ENCODE measurements at places on chromosomes 11 and 22.

GRCh38 chr11:116454951-116455350, 317.8 kb downstream of the BUD13 start:
- no peak for DNase-seq

GRCh38 chr11:111797145-111797581, 31.0 kb upstream of the PPP2R1B start:
- no peak for DNase-seq

GRCh38 chr22:29503811-29504372, 23.9 kb downstream of the NEFH start:
- peak; percentile 21 for DNase-seq

DNA sequence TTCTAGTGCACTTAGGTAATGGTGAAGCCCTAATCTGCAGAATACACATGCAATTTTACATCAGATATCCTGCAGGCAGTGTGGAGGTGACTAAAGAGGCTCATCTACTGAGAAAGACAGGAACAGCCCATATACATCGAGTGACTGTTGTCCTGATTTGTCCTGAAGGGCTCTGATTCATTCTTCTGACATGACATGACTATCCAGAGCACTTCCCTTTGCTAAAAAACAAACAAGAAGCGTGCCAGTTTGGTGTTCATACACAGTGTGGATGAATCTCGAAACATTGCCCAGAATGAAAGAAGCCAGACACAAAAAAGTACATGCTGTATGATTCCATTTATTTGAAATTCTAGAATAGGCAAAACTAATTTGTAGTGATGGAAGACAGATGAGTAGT, 48.0 kb upstream of the AMPD3 start:
- no peak for DNase-seq

DNA sequence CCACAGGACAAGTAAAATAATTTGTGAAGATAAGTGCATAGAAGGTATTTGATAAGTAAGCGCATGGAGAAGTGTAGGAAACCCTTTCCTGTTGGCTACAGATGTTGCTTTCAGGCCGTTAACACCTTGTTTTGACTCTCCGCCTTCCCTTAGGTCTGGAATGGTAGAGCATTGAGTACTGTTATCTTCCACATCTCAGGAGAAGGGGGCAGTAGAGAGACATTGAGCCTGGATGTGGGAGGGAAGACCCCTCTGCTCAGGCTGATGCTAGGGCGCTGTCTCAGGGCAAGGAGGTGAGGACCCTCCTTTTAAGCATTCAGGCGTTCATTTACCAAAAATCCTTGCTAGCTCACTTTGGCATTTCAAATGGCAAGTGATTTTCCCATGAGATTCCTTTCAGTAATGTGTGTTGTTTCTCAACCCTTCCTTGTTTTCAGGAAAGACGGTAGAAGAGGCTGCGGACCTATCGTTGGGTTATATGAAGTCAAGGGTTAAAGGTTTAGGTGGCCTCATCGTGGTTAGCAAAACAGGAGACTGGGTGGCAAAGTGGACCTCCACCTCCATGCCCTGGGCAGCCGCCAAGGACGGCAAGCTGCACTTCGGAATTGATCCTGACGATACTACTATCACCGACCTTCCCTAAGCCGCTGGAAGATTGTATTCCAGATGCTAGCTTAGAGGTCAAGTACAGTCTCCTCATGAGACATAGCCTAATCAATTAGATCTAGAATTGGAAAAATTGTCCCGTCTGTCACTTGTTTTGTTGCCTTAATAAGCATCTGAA, 27.0 kb upstream of the SCGB1A1 start:
- no peak for DNase-seq

- no peak for DNase-seq
Measured at GRCh38 chr11:5994791-5995190, 8.0 kb upstream of the OR52L1 start.

DNA sequence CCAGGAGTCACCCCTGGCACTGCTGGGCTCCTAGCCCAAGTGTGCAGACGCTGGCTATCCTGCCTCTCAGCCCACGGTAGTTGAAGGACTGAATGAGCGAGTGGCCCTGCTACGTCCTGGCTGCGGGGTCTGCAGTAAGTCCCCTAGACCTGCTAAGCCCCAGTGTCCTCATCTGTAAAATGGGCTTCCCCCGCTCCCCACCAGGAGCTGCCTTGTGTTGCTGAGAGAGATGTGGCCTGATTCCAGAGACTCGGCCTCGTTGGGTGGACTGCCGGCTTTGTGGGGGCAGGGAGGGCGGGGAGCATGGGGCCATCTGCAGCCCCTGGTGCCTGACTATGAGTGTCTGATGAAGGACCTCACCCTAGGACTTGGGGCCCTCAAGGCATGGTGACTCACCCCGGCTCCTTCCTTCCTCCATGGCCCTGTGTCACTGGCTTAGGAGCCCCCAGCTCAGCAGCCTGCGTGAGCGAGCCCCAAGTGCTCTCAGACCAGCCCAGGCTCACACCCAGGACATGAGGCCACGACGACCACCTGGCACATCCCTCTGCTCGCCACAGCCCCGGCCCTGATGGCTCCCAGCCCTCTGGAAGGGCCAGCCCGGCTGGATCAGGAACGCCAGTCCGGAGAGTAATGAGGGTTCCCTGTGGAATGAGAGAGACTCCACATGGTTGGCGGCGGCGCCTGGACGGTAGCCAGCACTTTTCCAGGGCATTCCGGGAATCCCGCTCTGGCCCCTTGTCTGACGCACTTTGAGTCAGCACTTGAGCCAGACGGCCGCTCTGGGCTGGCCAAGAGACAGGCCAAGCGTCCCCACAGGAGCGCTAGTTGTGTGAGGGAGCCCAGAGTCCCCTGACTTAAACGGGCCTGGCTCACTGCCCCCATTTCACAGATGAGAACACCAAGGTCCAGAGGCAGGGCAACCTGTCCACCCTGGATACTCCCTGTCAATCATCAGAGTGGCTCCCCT, 50.5 kb upstream of the SHISAL1 start:
- DNase-seq: peak; percentile 38

DNA sequence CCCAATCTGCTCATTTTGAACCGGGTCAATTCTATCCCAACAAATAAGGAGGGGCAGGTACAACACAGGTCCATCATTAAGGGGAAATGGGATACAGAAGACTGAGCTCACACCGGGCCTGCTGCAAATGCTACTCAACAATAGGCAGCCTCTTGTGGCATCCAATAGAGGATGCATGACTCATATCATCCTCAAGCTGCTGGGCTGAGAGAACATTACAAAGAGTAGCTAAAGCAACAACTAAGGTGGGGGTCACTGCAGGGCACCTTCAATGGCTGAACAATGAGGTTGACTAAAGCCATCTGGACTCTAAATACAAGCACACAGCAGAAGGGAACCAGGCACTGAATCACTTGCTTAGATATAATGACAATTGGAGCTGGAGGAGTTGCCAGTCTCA, 130.1 kb upstream of the SYN3 start:
- no peak for DNase-seq

DNA sequence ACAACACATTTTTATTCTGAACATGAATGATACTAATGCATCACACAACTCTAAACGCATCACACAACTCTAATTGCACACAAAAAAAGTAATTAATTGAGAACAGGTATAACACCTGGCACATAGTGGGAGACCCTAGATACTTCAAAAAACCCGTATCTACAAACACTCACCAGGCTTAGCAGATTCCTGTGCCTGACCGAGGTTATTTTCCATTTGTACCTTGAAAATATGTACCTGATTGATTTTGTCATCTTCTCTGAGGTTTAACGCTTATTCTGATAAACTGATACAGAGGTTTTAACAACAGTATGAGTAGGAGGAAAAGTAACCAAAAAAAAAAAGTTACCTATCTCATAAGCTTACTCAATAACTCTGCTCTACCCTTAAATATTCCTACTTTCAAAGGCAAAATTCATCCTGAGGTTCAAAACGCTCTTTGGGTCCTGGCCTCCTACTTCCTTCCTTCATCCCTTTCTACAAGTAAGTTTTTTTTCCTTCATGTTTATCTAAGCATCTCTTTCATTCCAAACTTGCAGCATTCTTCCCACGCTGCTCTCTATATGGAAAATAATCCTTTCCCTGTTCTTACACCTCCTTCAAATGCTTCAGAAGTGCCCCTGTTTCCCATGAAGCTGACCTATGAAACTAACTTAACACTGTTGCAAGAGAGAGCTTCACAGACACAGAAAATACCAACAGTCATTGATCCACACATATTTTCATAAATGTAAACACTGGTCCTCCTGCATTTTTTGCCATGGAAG, 73.3 kb downstream of the ETS1 start:
- DNase-seq: no peak

DNA sequence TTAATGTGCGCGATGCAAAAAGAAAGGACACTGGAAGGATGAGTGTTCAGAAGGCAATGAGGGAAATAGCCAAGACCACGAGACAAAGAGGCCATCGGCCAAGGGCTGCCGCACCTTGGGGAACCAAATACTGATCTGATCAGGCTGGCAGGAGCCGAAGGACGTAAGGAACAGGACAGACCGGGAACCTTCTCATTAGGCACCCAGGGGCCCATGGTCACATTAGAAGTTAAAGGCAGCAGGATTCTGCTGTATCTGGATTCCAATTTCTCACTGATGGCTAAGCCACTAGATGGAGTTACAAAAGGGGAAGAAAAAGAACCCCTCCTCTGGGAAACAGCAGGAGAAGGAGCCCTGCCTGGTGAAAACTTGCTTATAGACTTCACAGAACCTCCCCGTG, 28.8 kb upstream of the CPT1A start:
- DNase-seq: peak; percentile 16

GRCh38 chr11:119347242-119347641, 737 bp upstream of the MFRP start:
- DNase-seq: peak; percentile 24

GRCh38 chr11:79236541-79236971, 204.3 kb downstream of the TENM4 start:
- peak; percentile 46 for DNase-seq

- no peak for DNase-seq
Measured at GRCh38 chr11:68140496-68141245, 19.5 kb upstream of the CHKA start.

- DNase-seq: no peak
Measured at GRCh38 chr11:76603202-76603601, 67.3 kb downstream of the LRRC32 start.

DNA sequence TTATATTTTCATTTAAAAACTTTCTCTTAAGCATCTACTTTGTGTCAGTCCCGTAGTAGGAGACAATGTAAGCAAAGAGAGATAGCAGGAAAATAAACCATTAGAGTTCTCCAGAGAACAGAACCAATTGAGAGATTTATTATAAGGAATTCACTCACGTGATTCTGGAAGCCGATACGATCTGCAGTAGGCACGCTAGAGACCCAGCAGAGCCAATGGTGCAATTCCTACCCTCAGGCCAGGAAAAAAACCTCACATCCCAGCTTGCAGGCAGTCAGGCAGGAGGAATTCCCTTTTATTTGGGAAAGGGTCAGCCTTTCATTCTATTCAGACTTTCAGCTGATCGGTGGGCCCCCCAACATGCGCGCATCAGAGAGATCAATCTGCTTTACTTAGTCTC, 7.3 kb upstream of the PLEKHA7 start:
- DNase-seq: no peak

- no peak for DNase-seq
Measured at GRCh38 chr11:111101881-111102280, 143.6 kb upstream of the POU2AF2 start.

- DNase-seq: peak; percentile 71
Measured at GRCh38 chr11:15289723-15290122, 175.0 kb downstream of the INSC start.

DNA sequence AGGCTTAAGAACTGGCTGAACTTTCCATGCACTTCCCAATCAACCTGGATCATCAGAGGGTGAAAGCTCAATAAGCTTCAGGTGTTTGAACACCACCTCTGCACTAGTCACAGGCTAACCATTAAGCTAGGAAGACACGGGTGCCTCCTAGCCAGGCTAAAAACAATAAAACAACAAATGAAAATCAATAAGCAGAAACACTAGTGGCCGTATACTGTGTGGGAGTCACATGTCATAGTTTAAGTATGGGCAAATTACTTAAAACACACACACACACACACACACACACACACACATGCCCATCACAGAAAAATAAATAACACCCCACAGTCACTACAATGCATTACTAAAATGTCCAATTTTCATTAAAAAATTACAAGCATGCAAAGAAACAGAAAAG, 85.2 kb downstream of the APOL5 start:
- DNase-seq: no peak

DNA sequence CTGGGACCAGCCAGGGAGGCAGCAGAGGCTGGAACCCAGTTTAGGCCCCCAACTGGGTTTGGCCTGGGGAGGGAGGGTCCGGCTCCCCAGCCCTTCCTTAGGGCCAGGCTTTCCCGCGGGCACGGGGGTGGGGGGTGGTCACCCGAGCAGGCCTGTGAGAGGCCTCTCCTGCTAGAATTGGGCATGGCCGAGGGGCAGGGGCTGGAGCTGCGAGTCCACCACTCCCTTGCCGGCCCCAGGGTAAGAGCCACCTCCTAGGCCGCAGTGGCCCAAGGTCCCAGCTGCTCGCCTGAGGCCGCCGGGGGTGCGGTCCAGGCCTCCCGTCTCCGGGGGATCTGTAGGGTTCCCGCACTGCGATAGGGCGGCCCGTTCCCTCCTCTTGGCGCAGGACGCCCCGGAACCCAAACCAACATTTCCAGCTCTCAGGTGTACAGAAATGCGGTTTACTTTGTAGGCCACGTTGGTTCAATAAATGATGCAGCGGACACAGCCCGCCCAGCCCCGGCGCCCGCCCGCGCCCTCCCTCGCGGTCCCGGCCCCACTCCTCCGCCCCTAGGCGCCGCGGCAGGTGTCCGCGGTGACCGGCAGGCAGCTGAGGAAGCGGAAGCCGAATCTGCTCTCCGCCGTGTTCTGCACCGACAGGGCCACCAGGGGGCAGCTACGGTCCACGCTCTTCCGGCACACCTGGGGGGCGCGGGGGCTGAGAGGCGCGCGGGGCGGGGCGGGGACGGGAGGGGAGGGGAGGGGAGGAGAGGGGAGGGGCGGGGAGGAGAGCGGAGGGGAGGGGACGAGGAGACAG, 5.9 kb downstream of the LMNTD2 start:
- DNase-seq: peak; percentile 89

- DNase-seq: no peak
Measured at GRCh38 chr11:35781861-35782470, 119.4 kb downstream of the TRIM44 start.

- DNase-seq: peak; percentile 33
Measured at GRCh38 chr22:46336119-46337078, 885 bp downstream of the TRMU start.

DNA sequence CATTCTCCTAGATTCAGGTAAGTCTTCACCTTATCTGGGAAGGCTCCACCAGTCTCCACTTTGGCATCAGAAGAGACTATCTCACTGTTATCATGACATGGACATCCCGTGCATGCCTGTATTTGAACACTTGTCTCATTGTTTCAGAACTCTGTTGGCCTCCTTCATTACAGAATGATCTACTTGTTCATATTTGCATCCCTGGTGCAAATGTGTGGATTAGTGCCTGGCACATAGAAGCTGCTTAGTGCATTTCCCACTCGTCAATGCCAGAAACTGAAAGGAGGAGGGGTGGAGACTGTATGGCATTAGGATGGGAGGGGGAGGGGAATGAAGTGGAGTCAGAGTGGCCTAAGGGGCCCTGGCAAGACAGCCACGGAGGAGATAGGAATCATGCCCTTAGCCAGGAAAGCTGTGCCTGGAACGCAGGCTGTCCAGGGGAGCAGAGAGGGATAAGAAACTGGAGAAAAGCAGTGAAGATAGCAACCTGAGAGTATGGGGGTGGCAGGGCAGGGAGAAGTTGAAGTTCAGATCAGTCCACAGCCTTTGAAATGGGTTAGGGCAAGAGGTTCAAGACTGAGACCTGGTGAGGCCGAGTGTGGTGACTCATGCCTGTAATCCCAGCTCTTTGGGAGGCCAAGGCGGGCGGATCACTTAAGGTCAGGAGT, 53.8 kb upstream of the CAPRIN1 start:
- peak; percentile 26 for DNase-seq

- peak; percentile 47 for DNase-seq
Measured at GRCh38 chr11:20873054-20873453, 203.7 kb downstream of the NELL1 start.

GRCh38 chr11:125112208-125112604, 780 bp upstream of the TMEM218 start:
- DNase-seq: no peak

Data from eye (tissue), 1 donor.